ENCODE measurements at places on chromosomes 2 and 18.
A peak's percentile ranks its signal among the peaks of the same experiment; 100 is the strongest.

DNA sequence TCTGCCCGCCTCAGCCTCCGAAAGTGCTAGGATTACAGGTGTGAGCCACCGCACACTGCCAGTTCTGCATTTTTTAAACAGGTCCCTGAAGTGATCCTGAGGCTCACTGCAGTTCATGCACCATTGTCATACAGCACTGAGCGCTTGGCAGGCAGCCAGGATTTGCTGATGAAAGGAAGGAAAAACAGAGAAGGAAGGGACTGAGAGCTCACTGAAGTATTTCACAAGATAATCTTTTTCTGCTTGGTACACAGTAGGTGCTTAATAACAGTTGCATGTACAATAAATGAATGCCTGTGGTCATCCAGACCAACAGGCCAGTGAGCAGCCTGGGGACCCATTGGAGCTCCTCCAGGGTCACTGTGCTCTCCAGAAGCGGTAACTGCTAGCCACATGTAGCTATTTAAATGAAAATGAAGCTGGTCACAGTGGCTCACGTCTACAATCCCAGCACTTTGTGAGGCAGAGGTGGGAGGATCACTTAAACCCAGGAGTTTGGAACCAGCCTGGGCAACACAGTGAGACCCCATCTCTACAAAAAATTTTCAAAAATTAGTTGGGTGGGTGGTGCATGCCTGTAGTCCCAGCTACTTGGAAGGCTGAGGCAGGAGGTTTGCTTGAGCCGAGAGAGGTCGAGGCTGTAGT is 33.1 kb upstream of the SMAD7 start:
- DNase-seq: no peak

DNA sequence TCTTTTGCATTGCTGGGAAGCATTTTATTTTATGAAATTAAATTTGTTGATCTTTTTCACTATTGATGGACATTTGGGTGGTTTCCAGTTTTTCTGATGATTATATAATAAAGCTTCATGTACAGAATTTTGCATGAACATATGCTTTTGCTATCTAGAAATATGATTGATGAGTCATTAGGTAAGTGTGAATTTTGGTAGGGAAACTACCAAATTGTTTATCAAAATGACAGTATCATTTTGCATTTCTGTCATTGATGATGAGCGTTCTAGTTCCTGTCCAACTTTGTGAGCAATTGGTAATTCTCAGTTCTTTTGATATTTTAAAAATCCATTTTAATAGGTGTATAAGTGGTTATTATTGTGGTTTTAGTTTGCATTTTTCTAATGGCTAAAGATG is 67.7 kb downstream of the TAF4B start:
- DNase-seq: no peak

DNA sequence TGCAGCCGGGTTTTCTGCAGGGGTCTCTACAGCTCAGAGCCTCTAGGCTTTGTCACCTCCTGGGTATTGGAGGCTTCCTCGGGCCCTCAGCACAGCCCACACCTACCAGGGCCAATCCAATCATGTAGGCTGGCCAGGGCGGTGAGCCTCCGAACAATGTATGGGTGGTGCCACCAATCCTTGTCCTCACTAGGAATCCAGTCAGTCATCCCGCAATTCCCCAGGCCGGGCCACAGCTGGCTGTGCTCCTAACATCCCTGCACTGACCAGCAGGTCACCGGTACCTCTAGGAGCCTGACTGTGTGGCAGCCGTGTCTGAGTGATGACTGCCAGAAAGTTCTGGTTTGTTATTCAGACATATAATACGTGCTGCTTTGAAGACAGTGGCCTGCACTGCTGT is 129.4 kb downstream of the SH3RF3 start:
- no peak for DNase-seq

DNA sequence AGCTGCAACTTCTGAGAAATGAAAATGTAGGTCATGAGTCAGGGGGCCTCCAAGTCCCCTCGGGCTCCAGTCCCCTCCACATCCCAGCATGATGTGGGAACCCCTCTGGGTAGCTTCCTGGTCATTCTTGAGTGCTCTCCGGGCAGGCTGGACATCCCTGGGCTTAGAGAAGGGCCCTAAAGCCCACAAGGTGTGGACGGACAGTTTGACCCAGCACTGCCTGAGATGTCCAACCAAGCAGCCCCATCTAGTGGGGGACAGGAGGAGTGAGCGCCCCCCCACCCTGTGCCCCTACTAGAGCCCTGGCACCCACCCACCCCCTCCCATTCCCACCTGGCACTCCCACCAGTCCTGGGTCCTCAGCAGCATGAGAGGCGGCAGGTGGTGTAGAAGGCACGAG is 46.0 kb downstream of the CYP27C1 start:
- peak; percentile 22 for DNase-seq

- no peak for DNase-seq
These were observed 13.7 kb upstream of the ST3GAL5 start for GRCh38 chr2:85902496-85902895.

DNA sequence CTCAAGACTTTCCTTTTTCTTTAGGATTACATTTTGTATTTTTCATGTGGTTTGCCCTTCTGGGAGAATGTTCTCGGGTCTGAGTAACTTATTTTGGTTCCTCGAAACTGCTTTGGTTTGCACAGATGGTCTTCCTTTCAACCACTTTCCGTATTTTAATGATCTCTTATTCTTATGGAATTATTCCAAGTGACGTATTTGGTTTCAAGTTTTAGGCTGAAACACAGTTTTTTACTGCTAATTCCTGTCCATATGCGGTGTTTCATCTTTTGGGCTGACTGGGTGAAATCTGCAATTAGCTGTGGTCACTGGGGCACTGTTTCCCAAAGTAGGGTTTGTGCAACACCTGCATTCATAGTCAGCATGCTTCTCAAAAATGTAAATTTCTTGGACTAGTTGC is 122.7 kb downstream of the CAPN13 start:
- no peak for DNase-seq

GRCh38 chr2:154699575-154699930 is 1.1 kb downstream of the KCNJ3 start:
- no peak for DNase-seq

DNA sequence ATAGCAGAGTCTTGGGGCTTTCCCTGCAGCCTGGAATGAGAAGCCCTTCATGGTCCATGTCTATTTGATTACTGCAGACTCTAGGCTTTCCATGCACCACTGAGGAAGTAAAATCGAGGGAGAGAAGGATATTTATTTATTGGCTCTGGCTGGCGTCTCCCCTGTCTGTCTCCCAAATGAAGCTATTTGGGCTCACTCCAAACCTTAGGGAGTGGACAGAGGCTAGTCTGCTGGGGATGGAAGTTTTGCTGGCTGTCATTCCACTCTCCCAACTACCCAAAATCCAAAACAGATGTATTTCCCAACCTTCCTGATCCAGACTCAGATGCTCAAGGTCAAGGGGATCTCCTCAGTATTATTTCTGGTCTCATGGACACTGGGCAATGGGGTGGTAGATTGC is 33.7 kb downstream of the TMEM17 start:
- no peak for DNase-seq

DNA sequence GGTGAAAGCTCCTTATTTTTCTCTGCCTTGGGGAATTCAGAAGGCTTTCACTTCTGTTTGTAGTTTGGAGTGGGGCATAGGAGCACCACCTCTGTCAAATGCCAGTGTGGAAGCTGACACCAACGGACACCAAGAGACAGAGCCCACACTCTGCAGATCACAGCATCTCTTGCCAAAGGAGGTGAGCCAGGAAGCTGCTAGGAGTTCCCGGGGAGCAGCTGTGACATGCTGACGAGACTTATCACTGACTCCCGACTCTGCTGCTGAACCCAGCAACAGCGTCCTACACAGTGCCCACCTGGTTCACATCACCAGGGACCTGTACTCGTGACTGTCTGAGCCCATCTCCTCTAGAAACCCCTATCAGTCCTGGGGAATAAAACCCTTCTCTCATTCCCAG is 8.1 kb downstream of the TEX51 start:
- DNase-seq: no peak

- no peak for DNase-seq
These were observed 761.6 kb downstream of the DCC start for GRCh38 chr18:53101536-53102105.

DNA sequence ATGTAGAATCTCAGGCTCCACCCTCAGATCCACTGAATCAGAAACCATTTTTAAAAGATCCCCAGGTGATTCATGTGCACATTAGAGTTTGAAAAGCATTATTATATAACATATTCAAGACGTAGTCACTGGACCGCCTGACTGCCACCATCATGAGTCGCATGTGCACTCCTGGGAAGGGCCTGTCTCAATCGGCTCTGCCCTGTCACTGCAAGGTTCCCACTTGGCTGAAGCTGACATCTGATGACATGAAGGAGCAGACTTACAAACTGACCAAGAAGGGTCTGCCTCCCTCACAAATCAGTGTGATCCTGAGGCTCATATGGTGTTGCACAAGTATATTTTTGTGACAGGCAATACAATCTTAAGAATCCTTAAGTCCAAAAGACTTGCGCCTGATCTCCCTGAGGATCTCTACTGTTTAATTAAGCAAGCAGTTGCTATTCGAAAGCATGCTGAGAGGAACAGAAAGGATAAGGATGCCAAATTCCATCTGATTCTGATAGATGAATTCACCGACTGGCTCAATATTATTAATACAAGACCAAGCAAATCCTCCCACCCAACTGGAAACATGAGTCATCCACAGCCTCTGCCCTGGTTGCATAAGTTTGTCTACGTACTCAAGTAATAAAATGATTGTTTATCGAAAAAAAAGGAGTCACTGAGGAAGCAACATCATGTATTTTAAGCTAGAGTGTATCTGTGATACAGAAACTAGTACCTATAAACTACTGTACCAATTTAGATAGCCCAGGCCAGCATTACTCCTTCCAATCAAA is 26.2 kb downstream of the ATAD2B start:
- DNase-seq: peak; percentile 93

GRCh38 chr2:184304006-184304405 is 294.3 kb upstream of the ZNF804A start:
- DNase-seq: peak; percentile 12

DNA sequence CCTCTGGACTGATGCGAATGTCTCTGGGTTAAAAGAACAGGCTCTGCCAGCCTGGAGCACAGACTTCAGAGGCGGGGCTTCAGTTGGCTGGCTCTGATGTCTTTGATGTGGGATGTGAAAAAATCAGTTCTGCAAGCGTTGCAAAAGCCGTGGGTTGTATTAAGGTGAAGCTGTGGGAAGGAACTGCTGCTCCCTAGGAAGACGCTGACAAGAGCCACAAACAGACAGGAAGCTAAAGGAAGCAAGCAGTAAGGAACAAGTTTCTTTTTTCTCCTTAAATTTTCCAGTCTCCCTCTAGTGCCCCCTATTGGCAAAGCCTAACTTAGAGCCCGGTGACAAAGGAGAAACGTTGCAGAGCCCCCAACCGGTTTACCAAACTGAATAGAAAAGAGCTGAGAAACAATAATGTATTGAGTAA is 239.0 kb downstream of the CCDC178 start:
- DNase-seq: peak; percentile 17

DNA sequence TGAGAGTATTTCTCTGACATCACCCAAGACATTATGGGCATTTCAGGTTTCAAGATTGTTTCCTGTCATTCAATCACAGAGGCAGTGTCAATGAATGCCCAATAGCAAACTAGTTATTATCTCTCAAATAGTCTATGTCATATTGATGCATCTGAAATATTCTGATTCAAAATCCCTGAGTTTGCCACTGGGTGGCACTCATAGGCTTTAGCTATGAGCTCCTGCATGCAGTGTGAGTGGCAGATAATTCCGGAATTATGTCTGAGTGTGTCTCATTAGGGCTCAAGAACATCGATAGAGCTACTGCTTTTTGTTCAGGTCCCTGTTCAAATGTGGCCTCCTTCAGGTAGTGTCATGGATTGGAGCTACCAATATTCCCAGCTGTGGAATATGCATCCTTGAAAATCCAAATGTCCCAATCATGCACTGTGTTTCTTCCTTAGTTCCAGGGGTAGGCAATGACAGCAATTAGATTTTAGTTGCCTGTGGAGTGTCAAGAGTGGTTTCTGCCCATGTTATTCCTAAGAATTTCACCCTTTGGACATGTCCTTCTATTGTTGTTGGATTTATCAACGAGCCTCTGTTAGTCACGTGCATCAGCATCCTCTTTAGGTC is 7.8 kb upstream of the OR6B3 start:
- DNase-seq: peak; percentile 57

DNA sequence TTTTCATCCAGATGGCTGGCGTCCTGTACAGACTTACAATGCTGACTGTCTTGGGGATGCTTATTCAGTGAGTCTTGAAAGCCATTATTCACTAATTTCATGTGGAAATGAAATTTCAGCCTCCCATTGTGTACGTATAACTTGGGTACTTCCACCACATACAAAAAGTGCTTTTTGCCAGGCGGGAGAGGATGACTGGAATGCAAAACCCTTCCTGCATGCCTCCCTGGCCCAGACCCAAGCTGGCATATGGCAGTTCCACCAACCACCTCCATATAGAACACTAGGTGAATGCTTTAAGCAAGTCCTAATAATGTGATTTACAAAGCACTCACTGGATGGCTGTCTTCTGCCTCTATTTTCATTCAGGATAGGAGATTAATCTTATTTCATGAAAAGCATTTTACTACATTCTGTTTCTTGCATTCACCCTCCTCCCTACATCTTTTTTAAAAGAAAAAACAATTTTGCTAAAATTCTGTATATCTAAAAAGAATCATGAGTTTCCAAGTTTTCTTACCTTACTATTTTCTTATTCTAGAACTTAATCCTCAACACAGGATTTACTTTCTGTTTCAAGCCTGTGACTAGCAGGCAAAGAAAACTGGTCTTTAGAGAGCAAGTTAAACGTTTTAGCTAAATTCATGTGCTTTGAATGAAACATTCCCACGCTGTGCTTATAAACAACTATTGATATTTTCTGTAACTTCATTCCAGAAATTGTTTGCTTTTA is 327.6 kb downstream of the NCKAP5 start:
- DNase-seq: peak; percentile 5

- peak; percentile 12 for DNase-seq
These were observed 27.2 kb upstream of the PDIA6 start for GRCh38 chr2:10839813-10840212.

DNA sequence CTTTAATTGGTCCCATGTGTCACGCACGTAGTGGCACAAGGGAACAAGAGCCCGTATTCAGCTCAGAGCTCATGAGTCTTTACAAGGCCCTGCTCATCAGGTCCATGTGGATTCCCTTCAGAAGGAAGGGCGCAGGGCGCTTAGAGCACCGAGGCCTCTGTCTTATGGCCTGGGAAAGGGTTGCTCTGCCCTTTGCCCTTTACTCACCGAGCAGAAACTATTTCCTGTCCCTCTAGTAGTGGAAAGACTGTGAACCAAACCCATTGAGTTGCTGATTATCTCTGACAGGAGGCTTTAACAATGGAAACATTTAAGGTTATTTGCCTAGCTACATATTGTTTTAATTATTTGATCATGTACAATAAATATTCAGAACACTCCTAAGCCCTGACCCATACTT is 102.0 kb upstream of the ACAA2 start:
- DNase-seq: no peak

- peak; percentile 88 for DNase-seq
These were observed 219.9 kb upstream of the FBXO11 start for GRCh38 chr2:48126162-48126561.

- no peak for DNase-seq
These were observed 2.1 kb upstream of the GALNT3 start for GRCh38 chr2:165796129-165796528.
